Temporal lobe (tissue), 4 donors: ENCODE measurements at places on chromosomes 13 and 19. TPM values are rescaled to one million over a fixed set of nuclear protein-coding genes. Genes with fewer than 3 reads are reported as not detected.

Gene ZNF813
- total RNA-seq: 6.1 TPM

Gene ZNF567
- 11.6 TPM for total RNA-seq

Gene NLRP11
- not detected for total RNA-seq

Gene KIR2DL3
- not detected for total RNA-seq

Gene ZNF550
- total RNA-seq: 10.1 TPM

Gene PROZ
- not detected for total RNA-seq

Gene TPTE2
- total RNA-seq: 0.25 TPM

Gene EDNRB
- 18.4 TPM for total RNA-seq

Gene SSC5D
- total RNA-seq: 0.25 TPM

Gene LGALS7B
- total RNA-seq: 0.74 TPM

Gene RETN
- 0.98 TPM for total RNA-seq

Gene ZNF256
- total RNA-seq: 14.3 TPM

Gene OVOL3
- total RNA-seq: not detected

Gene PPP6R1
- 13.3 TPM for total RNA-seq

Gene FFAR1
- total RNA-seq: not detected

Gene ADGRE1
- under 0.01 TPM for total RNA-seq

Gene THSD1
- total RNA-seq: 6.9 TPM

Gene TFDP1
- total RNA-seq: 31.5 TPM

Gene NAPSA
- 0.25 TPM for total RNA-seq

Gene PCDH9
- 59.0 TPM for total RNA-seq

Gene RASIP1
- 3.9 TPM for total RNA-seq

Gene IL4I1
- total RNA-seq: not detected

Gene COMMD6
- total RNA-seq: 50.4 TPM

Gene KLHL1
- total RNA-seq: 69.3 TPM

Gene SRRM5
- not detected for total RNA-seq

Gene CLC
- not detected for total RNA-seq

Gene PSG3
- not detected for total RNA-seq

Gene ATP8A2
- 64.2 TPM for total RNA-seq

Gene SIGLEC11
- total RNA-seq: under 0.01 TPM

Gene OR10H3
- total RNA-seq: not detected

Gene POLRMT
- 11.3 TPM for total RNA-seq

Gene MTRF1
- 12.5 TPM for total RNA-seq

Gene MBD3L3
- total RNA-seq: not detected

Gene SOX1
- total RNA-seq: 13.0 TPM

Gene SLC5A5
- 1.5 TPM for total RNA-seq

Gene ARHGAP45
- 3.7 TPM for total RNA-seq

Gene CLPTM1
- total RNA-seq: 47.5 TPM

Gene KCNN4
- total RNA-seq: 0.49 TPM

Gene ADM5
- 0.49 TPM for total RNA-seq

Gene KL
- 0.49 TPM for total RNA-seq

Gene TMEM38A
- total RNA-seq: 4.7 TPM

Gene TSKS
- not detected for total RNA-seq

Gene FCHO1
- total RNA-seq: 20.7 TPM

Gene TNFSF13B
- 0.74 TPM for total RNA-seq
